ENCODE measurements at places on chromosomes 3 and 15.

DNA sequence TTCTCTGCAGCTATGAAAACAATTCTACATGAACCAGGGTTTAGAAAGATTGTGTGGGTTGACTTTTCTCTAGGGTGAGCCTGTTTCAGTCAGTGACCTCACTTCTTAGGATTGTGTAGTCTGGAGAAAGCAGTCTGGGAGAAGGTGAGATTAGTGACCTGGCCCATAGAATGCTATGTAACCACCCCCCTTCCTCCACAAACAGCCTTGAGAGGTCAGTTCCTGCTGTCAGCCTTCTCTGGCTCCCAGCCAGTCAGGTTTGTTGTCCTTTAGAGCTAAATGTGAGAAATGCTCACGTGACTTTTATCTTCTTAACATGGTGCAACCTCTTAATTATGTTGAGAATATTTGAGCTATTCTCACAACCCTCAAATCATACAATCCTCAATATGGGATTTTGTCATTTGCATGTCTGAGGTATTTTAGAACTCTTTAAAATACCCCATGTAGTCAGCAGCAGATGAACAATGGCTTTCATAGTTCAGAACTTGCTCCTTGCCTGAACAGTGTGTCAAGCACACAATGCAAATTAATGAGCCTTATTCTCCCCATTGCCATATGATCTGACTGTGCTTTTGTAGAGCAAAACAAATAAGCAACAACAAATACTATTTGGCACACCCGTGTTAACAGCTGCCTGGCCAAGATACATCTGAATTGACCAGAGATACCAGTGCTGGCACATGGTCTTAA lies 311.6 kb downstream of the CNTN6 start:
- H3K4me1 ChIP-seq: no peaks in the 10 kb centered on the region
- no peak overlapping the region for H3K27ac ChIP-seq
- H3K36me3 ChIP-seq: no peaks in the 10 kb centered on the region
- no peaks in the 10 kb centered on the region for H3K27me3 ChIP-seq

GRCh38 chr3:155007729-155008128 lies 72.4 kb upstream of the MME start:
- DNase-seq: no peak
- H3K36me3 ChIP-seq: no peaks in the 10 kb centered on the region
- no peak overlapping the region for H3K27ac ChIP-seq
- H3K4me1 ChIP-seq: no peaks in the 10 kb centered on the region

DNA sequence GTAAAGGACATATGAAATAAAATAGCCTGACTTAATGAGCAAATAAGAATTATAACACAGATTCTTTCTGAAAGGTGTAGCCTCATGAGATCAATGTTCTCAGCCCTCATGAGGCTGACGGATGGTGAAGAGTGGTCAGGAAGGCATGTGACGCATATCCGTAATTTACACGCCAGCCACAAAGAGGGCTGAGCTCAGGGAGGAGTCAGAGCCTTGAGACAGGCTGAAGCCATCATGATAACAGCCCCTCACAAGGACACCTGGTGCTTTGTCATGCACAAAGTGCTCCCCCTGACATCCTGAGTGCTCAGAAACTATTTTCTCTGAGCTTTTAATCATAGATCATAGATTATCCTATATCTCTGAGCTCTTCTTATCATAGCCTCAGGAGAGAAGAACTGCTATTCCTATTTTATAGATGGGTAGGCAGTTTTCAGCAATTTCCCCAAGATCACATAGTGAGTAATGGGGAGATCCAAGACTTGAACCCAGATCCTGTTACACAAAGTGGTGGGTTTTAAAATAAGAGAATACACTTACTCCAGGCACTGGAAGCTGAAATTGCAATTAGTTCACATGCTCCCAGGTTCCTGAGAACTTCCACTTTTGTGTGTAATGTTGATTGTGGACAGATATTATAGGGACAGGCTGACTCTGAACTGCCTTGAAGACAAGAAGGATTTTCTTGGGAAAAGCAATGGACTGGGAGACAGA lies 267.1 kb downstream of the RPLP1 start:
- DNase-seq: no peak
- peaks cover 88% of the 10 kb centered on the region for H3K27me3 ChIP-seq
- no peak overlapping the region for H3K4me3 ChIP-seq
- no peak overlapping the region for H3K27ac ChIP-seq

DNA sequence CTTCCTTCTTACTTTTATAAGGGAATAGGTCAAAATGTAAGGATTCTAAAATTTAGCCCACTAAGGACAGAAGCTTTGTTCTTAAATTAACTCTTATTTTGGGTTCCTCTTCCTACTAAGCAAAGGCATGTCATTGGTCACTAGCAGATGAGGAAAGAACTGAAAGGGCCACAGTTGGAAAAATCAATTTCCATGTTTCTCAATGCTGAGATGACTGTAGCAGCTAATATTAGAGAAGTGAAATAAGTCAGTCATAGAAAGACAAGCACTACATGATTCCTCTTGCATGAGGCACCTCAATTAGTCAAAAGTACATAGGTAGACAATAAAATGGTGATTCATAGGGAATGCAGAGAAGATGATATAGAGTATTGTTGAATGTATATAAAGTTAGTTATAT lies 353.7 kb downstream of the RSL24D1 start:
- no peaks in the 10 kb centered on the region for H3K4me1 ChIP-seq
- no peaks in the 10 kb centered on the region for H3K27me3 ChIP-seq
- no peaks in the 10 kb centered on the region for H3K36me3 ChIP-seq
- DNase-seq: no peak
- H3K27ac ChIP-seq: no peak overlapping the region

DNA sequence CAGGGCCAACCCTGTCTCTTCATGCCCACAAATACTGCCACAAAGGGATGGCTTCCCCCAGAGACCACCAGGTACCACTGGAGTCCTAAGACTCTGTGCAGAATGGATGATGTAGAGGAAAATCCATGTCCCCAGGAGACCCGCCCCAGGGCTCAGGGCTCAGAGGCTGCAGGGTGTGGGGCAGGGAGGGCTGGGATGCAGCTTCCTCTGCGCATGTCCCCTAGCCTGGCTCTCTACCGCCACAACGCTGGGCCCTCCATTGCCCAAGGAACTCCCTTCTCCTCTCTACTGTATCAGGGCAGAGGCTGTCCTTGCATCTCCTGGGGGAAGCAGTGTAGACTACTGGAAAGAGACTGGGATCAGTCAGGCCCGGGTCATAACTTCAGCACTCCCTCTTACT lies 19.5 kb upstream of the TICRR start:
- H3K36me3 ChIP-seq: no peaks in the 10 kb centered on the region
- no peak overlapping the region for H3K4me3 ChIP-seq
- DNase-seq: no peak
- H3K4me1 ChIP-seq: no peaks in the 10 kb centered on the region

- no peak overlapping the region for H3K27ac ChIP-seq
- no peak for DNase-seq
- H3K27me3 ChIP-seq: peaks cover 10% of the 10 kb centered on the region
- H3K4me1 ChIP-seq: no peaks in the 10 kb centered on the region
Observed at GRCh38 chr15:38671675-38672254, 107.2 kb upstream of the RASGRP1 start.

DNA sequence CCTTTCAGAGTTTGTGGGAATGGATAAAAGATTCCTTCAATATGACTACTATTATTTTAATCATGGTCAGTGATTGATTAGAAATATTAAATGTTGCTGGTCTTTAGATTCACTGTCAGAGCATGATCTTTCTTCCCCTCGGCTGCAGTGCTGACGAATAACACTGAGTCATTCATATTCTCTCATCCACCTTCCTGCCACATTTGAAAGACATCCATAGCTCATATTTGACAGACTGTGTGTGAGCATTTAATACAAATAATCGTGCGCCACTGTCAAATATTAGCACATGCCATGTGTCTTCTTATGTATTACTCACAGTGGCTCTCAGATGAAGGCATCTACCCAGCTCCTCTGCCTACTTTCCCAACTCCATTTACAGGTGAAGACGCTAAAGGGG lies 476.5 kb upstream of the TPRG1 start:
- H3K4me1 ChIP-seq: peaks cover 16% of the 10 kb centered on the region

- peaks cover 10% of the 10 kb centered on the region for H3K4me1 ChIP-seq
- no peak for DNase-seq
- H3K36me3 ChIP-seq: no peaks in the 10 kb centered on the region
- H3K27me3 ChIP-seq: peaks cover 47% of the 10 kb centered on the region
Observed at GRCh38 chr3:126539558-126540250, 15.7 kb downstream of the CHST13 start.

DNA sequence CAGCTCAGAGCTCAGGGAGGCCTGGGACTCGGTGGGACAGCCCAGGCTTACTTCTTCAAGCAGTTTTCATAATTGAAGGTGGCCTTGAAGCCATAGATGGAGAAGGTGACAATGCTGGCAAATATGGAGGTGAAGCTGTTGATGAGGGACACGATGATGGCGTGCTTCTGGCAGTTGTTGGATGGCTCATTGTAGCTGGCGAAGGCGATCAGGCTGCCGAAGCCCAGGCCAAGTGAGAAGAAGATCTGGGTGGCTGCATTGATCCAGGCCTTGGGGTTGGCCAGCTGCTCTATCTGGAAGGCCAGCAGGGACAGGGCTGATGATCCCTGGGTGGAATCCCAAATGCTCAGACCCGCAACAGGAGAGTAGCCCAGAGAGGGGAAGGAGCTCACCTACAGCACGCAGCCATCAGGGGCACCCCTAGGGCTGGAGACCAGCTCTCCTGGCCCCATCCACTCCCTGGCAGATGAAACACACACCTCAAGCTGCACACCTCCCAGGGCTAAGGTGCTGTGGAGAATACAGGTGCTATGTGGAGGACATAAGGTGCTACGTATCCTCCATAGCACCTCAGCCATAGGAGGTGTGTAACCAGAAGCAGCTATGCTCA lies 25.1 kb downstream of the SLC6A20 start:
- H3K27me3 ChIP-seq: no peaks in the 10 kb centered on the region
- H3K4me3 ChIP-seq: no peak overlapping the region
- H3K36me3 ChIP-seq: no peaks in the 10 kb centered on the region
- H3K27ac ChIP-seq: no peak overlapping the region
- no peak for DNase-seq

- DNase-seq: no peak
- no peak overlapping the region for H3K27ac ChIP-seq
- no peaks in the 10 kb centered on the region for H3K4me1 ChIP-seq
Observed at GRCh38 chr3:116188231-116188785, 257.0 kb downstream of the LSAMP start.

DNA sequence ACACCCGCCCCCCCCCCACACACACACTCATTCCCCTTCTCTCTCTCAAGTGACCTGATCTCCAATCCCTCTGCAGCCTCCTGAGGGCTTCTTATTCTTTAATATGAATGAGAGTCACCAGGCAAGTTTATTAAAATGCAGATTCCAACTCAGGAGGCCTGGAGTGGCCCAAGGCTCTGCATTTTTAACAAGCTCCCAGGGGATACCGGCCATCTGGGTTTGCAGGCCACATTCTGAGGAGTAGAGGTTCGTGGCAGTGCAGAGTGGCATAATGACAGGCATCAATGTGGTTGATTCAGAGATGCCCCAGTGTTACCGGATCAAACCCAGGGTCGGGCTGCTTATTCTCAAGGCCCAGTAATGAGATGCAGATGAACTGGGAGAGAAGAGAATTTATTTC lies 18.9 kb downstream of the EIF1B start:
- DNase-seq: no peak
- no peak overlapping the region for H3K27ac ChIP-seq
- no peaks in the 10 kb centered on the region for H3K27me3 ChIP-seq
- H3K36me3 ChIP-seq: no peaks in the 10 kb centered on the region
- H3K4me1 ChIP-seq: peaks cover 4% of the 10 kb centered on the region

- no peak for DNase-seq
- no peaks in the 10 kb centered on the region for H3K36me3 ChIP-seq
- H3K4me3 ChIP-seq: no peak overlapping the region
- peaks cover 39% of the 10 kb centered on the region for H3K4me1 ChIP-seq
- no peak overlapping the region for H3K27ac ChIP-seq
Observed at GRCh38 chr15:56891852-56892440, 26.5 kb upstream of the TCF12 start.

DNA sequence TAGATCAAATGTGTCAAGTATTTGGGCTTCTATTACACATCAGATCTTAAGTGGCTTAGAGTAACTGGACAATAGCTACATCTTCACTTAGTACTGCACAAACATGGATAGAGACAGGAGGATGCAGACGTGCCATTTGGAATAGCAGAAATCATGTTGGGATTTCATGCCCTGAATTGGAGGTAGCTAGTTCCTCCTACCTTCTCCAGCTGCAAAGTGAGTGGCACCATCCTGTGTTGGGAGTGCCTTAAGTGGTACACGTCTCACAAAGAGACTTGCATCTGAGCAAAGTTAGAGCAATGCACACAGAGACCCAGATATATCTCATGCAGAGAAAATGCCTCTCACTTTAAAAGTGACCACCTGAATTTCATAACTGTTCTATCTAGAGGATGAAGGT lies 136.5 kb downstream of the SSR3 start:
- H3K36me3 ChIP-seq: no peaks in the 10 kb centered on the region
- H3K27me3 ChIP-seq: no peaks in the 10 kb centered on the region
- peaks cover 24% of the 10 kb centered on the region for H3K4me1 ChIP-seq
- DNase-seq: no peak
- peak overlapping the region; percentile 29 for H3K27ac ChIP-seq
- no peak overlapping the region for H3K4me3 ChIP-seq

DNA sequence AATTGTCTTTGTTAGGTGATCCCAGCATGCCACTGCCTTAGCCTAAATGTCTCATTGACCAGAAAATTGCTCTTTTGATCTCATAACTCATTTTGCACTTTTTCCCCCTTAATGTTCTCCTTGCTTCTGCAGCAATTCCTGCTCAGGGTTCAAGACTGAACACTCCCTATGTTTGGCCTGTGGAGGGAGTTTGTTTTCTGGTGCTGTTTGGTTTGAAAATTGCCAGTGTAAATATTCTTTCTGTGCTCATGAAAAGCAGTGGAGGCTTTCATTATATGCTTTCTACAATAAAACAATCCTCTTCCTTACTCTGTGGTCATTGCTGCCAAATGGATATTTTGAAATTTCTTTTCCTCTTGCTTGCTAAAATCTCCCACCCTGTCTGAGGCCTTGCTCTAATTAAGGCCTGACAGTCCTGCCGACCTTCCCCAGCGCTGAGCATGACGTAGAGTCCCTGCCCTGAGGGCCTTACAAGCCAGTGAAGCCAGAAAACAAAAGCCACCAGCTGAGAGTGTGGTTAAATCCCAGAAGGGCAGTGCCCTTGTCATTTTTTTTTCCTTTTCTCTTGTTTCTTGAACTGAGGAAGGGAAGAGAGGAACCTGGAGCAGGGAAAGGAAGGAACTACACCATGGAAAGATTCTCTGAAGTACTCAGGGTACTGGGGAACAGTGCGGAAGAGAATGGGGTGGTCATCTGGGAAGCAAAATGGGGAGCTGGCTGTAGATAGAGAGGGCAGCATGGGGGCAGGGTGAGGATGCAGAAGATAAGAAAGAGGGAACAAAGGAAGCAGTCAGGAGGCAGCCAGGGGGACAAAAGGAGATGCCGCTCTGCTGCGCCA lies 24.8 kb downstream of the ZBTB38 start:
- peaks cover 12% of the 10 kb centered on the region for H3K4me1 ChIP-seq
- peaks cover 28% of the 10 kb centered on the region for H3K36me3 ChIP-seq
- no peak overlapping the region for H3K4me3 ChIP-seq
- H3K27ac ChIP-seq: no peak overlapping the region
- DNase-seq: no peak

DNA sequence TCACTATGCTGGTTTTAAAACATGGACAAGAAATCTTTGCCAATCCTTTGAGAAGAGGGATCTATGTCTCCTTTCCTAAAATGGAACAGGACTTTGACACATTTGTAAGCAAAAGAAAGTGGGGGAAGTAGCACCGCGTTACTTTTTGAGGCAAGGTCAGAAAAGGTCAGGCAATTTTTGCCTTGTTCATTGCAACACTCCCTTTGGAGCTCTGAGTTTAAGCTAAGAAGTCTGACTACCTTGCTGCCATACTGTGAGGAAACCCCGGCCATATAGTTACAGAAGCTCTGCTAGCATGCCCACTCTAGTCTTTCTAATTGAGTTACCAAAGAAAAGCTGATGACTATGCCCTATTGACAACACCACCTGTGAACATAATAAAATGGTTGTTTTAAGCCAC lies 1.4 kb downstream of the FAM227B start:
- H3K27me3 ChIP-seq: no peaks in the 10 kb centered on the region
- peaks cover 46% of the 10 kb centered on the region for H3K4me1 ChIP-seq
- peak overlapping the region; percentile 95 for H3K27ac ChIP-seq

All from left ventricle myocardium inferior (tissue), 1 donor.